Naive thymus-derived CD4-positive, alpha-beta T cell (primary cell): ENCODE measurements at places on chromosomes 12 and 14.

DNA sequence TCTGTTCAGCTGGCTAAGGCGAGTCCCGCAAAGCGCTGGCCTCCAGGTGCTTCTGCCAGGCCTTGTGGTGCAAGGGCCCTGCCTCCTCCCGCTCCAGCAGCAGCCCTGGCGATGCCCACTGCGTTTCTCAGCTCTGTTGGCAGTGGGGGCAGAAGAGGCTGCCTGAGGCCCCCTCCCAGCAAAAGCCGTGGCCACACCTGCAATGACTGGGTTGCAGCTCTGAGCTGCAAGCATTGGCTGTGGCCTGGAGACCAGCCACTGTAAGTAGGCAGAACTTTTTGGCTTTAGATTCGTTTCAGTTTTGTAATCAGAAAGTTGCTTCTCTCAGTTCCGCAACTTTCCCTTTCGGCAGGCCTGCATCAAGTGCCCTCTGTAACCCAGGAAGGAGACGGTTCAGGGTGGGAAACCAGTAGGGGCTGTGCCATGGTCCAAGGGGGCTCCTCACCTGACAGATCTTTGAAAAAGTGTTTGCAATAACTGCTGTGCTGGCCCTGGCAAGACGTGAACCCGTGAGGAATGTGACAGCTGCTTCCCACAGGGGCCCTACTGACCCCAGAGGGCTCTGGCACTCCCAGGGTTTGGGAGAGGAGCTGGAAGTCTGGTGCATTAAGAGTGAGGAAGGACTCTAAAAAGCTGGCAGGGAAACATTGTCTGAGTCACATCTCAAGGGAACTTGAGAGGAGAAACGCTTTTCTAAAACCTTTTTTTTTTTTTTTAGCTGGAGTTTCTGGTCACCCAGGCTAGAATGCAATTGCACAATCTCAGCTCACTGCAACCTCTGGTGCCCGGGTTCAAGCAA is 54.5 kb upstream of the MAX start:
- no peak for DNase-seq
- no peaks in the 10 kb centered on the region for H3K4me1 ChIP-seq
- H3K36me3 ChIP-seq = no peaks in the 10 kb centered on the region
- H3K27me3 ChIP-seq = no peaks in the 10 kb centered on the region

GRCh38 chr14:52010173-52010693 is 20.9 kb downstream of the RTRAF start:
- no peak overlapping the region for H3K4me3 ChIP-seq
- no peaks in the 10 kb centered on the region for H3K4me1 ChIP-seq
- peaks cover 63% of the 10 kb centered on the region for H3K36me3 ChIP-seq
- no peaks in the 10 kb centered on the region for H3K27me3 ChIP-seq
- no peak overlapping the region for H3K27ac ChIP-seq

GRCh38 chr12:78457938-78458337 is 406.6 kb upstream of the SYT1 start:
- DNase-seq = no peak
- no peak overlapping the region for H3K4me3 ChIP-seq
- no peaks in the 10 kb centered on the region for H3K36me3 ChIP-seq
- no peak overlapping the region for H3K27ac ChIP-seq

- H3K4me3 ChIP-seq = no peak overlapping the region
- H3K27me3 ChIP-seq = no peaks in the 10 kb centered on the region
- no peaks in the 10 kb centered on the region for H3K36me3 ChIP-seq
- no peaks in the 10 kb centered on the region for H3K4me1 ChIP-seq
- DNase-seq = no peak
Observed at GRCh38 chr14:92958373-92959188, 35.6 kb downstream of the CHGA start.

- H3K27ac ChIP-seq = no peak overlapping the region
- no peak overlapping the region for H3K4me3 ChIP-seq
- H3K27me3 ChIP-seq = no peaks in the 10 kb centered on the region
- DNase-seq = no peak
Observed at GRCh38 chr12:19893514-19893913, 454.2 kb downstream of the AEBP2 start.

- DNase-seq = no peak
- H3K36me3 ChIP-seq = no peaks in the 10 kb centered on the region
- H3K4me3 ChIP-seq = no peak overlapping the region
- no peaks in the 10 kb centered on the region for H3K4me1 ChIP-seq
- no peaks in the 10 kb centered on the region for H3K27me3 ChIP-seq
Observed at GRCh38 chr14:75196468-75196867, 20.1 kb upstream of the TMED10 start.
